Stimulated activated CD4-positive, alpha-beta T cell treated with anti-CD3 and anti-CD28 coated beads, Interleukin-1b, Interleukin-23, amount 100 ng/mL, for 24 hours (primary cell): ENCODE measurements at places on chromosomes 4 and X.
A peak's percentile ranks its signal among the peaks of the same experiment; 100 is the strongest.

GRCh38 chr4:98027827-98028226 is 115.4 kb downstream of the STPG2 start:
- DNase-seq, result no peak

GRCh38 chrX:81957900-81958545 is 756.1 kb downstream of the SH3BGRL start:
- DNase-seq, result no peak

GRCh38 chr4:40789031-40789430 is 39.3 kb downstream of the NSUN7 start:
- no peak for DNase-seq

- DNase-seq, result no peak
These were observed 50.9 kb upstream of the TAB3 start for GRCh38 chrX:30939928-30940327.

DNA sequence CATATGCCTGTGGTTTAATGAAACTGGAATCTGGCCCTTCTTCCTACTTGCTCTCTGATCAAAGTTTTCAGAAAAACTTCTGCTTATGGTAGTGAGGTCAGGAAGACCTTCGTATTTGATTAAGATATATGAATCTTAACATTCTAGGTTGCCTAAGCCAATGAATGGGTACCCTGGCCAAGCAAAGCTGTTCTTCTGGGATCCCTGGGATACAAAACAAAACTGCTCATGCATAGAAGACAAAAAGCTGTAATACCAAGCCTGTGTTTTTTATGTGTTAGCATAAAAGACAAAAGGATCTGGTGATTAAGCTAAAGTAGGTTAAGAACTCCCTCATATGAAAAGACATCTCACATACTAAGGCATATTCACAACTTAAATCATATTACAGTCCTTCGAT is 21.6 kb downstream of the ANKRD17 start:
- DNase-seq, result no peak

GRCh38 chr4:15696866-15697265 is 6.0 kb upstream of the BST1 start:
- DNase-seq, result no peak

GRCh38 chr4:56786955-56787354 is 34.5 kb downstream of the SPINK2 start:
- no peak for DNase-seq

GRCh38 chrX:108270739-108271396 is 167.4 kb downstream of the COL4A6 start:
- no peak for DNase-seq

GRCh38 chr4:103721251-103721650 is 1.5 kb upstream of the TACR3 start:
- no peak for DNase-seq

DNA sequence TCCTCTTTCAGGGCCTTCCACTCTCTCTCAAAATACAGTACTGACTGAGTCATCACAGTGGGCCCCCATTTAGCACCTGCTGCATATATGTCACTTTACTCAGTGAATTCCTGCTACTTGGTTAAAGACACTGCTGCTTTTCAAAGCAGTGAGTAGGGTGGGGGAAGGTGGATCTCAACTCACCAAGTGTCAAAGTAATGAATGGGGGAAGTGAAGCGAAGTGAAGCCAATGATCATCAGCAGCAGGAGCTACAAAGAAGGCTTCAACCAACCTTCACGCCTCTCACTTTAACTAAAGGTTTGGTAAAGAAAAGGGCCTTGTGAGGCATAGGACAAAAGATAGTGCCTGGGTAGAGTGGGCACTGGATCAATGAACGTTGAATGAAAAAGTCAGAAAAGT is 424.1 kb downstream of the SMARCA1 start:
- no peak for DNase-seq

- DNase-seq, result no peak
These were observed 236.9 kb downstream of the SHOX start for GRCh38 chrX:867502-867901.

GRCh38 chrX:154441564-154441963 is 2.4 kb upstream of the FAM50A start:
- no peak for DNase-seq

DNA sequence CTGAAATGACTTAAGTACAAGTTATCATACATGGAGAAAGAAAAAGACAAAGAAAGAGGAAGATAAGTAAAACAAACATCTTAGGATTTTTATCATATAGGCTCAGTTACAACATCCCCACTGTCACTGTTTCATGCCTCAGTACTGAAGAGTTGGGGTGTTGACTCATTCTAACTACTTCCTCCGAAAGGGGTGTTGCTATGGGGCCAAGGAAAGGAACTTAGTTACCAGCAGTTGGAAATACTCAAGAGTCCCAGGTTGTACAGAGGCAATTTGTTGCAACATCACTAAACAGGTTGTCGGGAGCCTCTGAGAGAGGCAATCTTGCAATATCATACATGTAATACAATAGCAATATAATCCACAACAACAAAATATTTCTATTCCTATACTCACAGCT is 1264.7 kb downstream of the PCDH7 start:
- no peak for DNase-seq

DNA sequence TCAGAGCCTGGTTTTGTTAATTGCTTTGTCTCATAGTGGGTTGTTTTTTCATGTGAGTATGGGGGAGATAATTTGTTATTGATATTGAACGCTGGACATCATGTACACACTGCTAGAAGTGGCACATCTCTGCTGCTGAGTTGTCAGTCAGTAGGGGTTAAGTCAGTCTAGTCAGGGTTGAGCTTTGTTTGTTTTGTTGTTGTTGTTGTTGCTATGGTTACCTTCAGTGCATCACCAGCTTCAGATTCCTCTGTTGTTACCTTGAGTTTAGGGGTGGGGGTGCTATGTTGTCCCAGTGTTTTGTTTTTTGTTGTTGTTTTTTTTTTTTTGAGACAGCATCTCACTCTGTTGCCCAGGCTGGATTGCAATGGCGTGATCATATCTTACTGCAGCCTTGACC is 9.9 kb downstream of the YIPF6 start:
- no peak for DNase-seq

GRCh38 chr4:182189103-182189878 is 53.9 kb upstream of the TENM3 start:
- DNase-seq, result no peak

GRCh38 chr4:60042231-60042652 is 1157.9 kb upstream of the ADGRL3 start:
- no peak for DNase-seq

- no peak for DNase-seq
These were observed 26.9 kb downstream of the ARSJ start for GRCh38 chr4:113952452-113953029.

DNA sequence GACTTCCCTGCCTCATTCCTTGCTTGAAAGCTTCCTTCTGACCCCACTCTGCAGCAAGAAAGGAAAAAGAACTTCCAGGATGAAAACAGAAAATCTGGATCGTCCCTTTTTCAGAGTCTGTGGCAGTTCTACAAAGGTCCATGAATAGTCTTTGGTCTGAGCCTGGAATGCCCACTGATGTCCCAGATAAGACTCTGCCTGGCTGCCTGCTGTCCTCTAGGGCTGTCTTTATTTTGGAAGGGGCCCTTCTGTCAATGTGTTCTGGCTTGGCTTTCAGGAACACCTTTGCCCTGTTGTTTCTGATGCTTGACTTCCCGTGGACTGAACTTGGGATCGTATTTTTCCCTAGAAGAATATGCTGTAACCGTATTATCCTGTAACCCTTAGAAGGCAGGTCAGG is 114.7 kb upstream of the LNX1 start:
- no peak for DNase-seq

DNA sequence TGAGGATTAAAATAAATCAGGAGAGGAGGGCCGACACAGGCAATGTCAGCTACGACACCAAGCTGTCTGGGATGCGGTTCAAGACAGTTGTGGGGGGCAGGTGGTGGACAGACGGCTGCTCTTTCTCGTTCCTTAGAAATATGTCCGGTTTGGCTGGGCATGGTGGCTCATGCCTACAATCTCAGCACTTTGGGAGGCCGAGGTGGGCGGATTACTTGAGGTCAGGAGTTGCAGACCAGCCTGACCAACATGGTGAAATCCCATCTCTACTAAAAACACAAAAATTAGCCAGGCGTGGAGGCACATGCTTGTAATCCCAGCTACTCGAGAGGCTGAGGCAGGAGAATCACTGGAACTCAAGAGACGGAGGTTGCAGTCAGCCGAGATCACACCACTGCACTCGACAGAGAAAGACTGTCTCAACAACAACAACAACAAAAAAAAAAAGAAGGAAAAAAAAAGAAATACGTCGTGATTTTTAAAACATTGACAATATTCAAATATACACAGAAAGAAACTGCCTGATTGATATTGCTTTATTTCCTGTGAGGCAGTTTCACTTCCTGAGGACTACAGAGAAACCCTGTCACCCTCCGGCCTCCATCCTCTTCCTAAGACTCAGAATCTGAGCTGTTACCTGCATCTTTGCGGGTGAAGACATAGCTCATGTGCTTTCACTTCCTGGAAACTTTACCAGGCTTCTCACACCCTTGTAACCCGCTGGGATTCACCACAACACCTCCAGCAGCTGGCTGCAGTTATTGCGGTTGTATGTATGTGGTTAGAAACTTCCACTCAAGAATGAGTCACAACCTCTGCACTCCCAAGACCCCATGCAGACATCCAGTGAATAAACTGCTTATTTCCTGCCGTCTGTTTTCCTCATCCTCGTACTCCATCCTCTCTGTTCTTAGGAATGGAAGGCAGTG is 63.8 kb upstream of the STS start:
- peak; percentile 19 for DNase-seq

GRCh38 chrX:20205927-20206708 is 60.6 kb downstream of the RPS6KA3 start:
- no peak for DNase-seq

DNA sequence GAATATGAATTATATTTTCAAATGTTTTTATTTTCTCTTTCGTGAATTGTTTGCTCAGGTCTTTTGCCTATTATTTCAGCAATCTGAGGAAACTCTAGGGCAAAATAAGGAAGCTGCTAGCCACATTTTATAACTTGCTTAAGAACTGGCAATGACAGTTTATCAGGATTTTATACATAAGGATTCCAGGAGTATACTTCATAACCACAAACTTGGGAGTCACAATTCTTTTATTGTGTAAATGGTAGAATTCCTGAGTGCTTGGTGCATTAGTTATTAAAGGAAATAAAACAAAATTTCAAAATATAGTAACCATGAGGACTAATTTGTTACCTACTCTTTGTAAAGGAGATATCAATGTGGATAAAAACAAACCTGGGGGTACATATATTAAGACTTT is 54.4 kb downstream of the PALLD start:
- DNase-seq, result no peak

DNA sequence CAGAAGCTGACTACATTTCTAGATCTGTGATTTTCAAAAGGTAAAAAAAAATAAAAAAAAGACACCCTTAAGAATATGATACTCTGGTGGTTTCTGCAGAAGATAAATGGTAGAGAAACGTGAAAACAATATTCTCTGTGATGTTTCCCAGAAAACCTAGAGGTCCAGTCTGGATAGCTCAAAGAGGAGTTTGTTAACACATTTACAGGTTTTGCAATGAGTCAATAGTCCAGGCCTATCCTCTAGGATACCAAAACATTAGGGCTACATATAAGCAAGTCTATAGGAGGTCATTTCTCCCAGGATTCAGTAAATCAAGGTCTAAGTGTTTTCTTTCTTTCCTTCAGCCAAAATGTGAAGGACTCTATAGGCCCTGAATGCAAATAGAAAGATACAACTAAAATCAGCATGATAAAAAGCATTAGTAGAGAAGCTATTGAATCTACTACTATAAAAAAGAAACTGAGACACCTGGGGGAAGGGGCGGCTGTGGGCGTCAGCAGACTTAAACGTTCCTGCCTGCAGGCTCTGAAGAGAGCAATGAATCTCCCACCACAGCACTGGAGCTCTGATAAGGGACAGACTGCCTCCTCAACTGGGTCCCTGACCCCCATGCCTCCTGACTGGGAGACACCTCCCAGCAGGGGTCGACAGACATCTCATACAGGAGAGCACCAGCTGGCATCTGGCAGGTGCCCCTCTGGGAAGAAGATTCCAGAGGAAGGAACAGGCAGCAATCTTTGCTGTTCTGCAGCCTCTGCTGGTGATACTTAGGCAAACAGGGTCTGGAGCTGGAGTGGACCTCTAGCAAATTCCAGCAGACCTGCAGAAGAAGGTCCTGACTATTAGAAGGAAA is 33.7 kb upstream of the SPP1 start:
- DNase-seq, result no peak
